Bladder microvascular endothelial cell (primary cell): ENCODE measurements at places on chromosomes 3 and 15. TPM values are rescaled to one million over a fixed set of nuclear protein-coding genes. Genes with fewer than 3 reads are reported as not detected.

The GSK3B gene
- 28.5 and 80.7 TPM in 2 replicates for total RNA-seq

The FSIP1 gene
- total RNA-seq: 0.16 and 1.2 TPM in 2 replicates

The RBP2 gene
- total RNA-seq: not detected in 2 replicates

The FEZF2 gene
- not detected in 2 replicates for total RNA-seq

The SCG3 gene
- total RNA-seq: 0.25 TPM in 1 of 2 replicates, not detected in the other

The FMN1 gene
- 0.16 and 0.25 TPM in 2 replicates for total RNA-seq

The GOLGA8H gene
- 0.97 and 1.0 TPM in 2 replicates for total RNA-seq

The PLA2G4D gene
- not detected in 2 replicates for total RNA-seq

The FSTL1 gene
- 222 and 671 TPM in 2 replicates for total RNA-seq

The RASGRP1 gene
- total RNA-seq: under 0.01 and 0.57 TPM in 2 replicates

The TNNC1 gene
- total RNA-seq: 0.25 TPM in 1 of 2 replicates, not detected in the other

The CD86 gene
- not detected in 2 replicates for total RNA-seq

The TGM4 gene
- 0.06 TPM in 1 of 2 replicates, not detected in the other for total RNA-seq

The SELENOT gene
- 40.0 and 190 TPM in 2 replicates for total RNA-seq

The KLHL40 gene
- total RNA-seq: not detected in 2 replicates

The SPINK8 gene
- not detected in 2 replicates for total RNA-seq

The CHRFAM7A gene
- 1.6 and 2.1 TPM in 2 replicates for total RNA-seq

The C15orf61 gene
- 1.0 and 1.1 TPM in 2 replicates for total RNA-seq

The CLEC3B gene
- total RNA-seq: 0.49 and 0.57 TPM in 2 replicates

The SERPINI1 gene
- total RNA-seq: 1.4 and 1.6 TPM in 2 replicates

The GHRL gene
- total RNA-seq: under 0.01 and 0.69 TPM in 2 replicates

The ZNF592 gene
- 2.6 and 9.3 TPM in 2 replicates for total RNA-seq

The ALCAM gene
- total RNA-seq: 50.2 and 100 TPM in 2 replicates

The SCAMP5 gene
- 5.3 and 5.9 TPM in 2 replicates for total RNA-seq

The BNC1 gene
- 0.49 and 9.9 TPM in 2 replicates for total RNA-seq

The C3orf70 gene
- 1.0 and 1.8 TPM in 2 replicates for total RNA-seq

The TMC3 gene
- not detected in 2 replicates for total RNA-seq

The AGBL1 gene
- not detected in 2 replicates for total RNA-seq

The LRTM1 gene
- not detected in 2 replicates for total RNA-seq

The RARB gene
- 18.5 and 25.7 TPM in 2 replicates for total RNA-seq

The OIP5 gene
- 4.4 and 5.3 TPM in 2 replicates for total RNA-seq

The CYP19A1 gene
- total RNA-seq: not detected in 2 replicates

The CFAP20DC gene
- total RNA-seq: 0.81 and 0.82 TPM in 2 replicates

The EAF1 gene
- total RNA-seq: 16.4 and 21.3 TPM in 2 replicates

The C3orf85 gene
- total RNA-seq: not detected in 2 replicates

The SLC24A5 gene
- total RNA-seq: not detected in 2 replicates

The CLDND1 gene
- 76.4 and 152 TPM in 2 replicates for total RNA-seq

The ITIH3 gene
- total RNA-seq: 0.16 and 0.44 TPM in 2 replicates

The DNAH1 gene
- total RNA-seq: 1.5 and 7.0 TPM in 2 replicates
